Right renal cortex interstitium (tissue), 3 donors: ENCODE measurements at places on chromosomes 6 and 20. TPM values are rescaled to one million over a fixed set of nuclear protein-coding genes. Genes with fewer than 3 reads are reported as not detected.

The CLDN20 gene
- 0.75 TPM for polyA plus RNA-seq

The KCNK15 gene
- polyA plus RNA-seq = 0.06 TPM

The CST7 gene
- polyA plus RNA-seq = 0.79 TPM

The PSORS1C1 gene
- not detected for polyA plus RNA-seq

The DNAH8 gene
- polyA plus RNA-seq = 0.28 TPM

The GFRA4 gene
- polyA plus RNA-seq = not detected

The CTSA gene
- 134 TPM for polyA plus RNA-seq
